ENCODE measurements at places on chromosomes 2 and 18.

- no peak for DNase-seq
Observed at GRCh38 chr2:29072971-29073725, 1.2 kb downstream of the PCARE start.

GRCh38 chr2:66531155-66531554 is 96.2 kb downstream of the MEIS1 start:
- DNase-seq, result no peak

GRCh38 chr2:64151476-64151875 is 7.3 kb upstream of the PELI1 start:
- no peak for DNase-seq

DNA sequence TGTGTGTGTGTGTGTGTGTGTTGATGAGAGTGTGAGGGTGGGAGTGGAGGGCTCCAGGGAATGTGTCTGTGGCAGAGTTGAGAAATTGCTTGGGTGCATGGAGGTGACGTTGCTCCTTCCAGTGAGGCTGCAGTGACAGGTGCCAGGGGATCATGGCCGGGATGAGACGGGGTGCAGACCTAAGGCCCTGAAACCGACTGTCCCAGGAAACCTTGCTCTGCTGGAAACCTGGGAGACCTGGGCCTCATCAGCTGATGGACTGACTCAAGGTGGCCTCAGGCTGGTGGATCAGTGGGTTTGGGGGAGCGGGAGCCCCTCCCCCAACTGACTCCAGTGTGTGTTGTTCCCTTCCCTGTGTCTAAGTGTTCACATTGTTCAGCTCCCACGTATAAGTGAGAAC is 56.6 kb downstream of the INHBB start:
- no peak for DNase-seq

DNA sequence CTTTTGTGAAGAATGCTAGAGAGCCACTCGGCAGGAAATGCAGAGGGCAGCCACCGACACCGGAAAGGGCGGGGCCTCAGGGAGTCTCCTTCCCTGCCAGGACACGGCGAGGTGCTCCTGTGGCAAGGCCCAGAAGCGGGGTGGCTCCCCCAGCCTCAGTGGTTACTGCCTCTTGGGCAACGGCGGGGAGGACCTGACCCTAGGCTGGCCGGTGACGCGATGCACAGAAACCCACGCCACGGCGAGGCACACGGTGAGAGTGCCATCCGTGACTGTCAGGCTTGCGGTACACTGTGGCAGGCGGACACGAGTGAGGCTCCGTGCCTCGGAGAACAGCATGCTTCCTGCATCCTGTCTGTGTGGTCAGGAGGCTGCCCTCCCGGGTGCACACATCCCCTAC is 47.8 kb downstream of the ZAP70 start:
- DNase-seq, result no peak

GRCh38 chr2:195647302-195647701 is 9.7 kb upstream of the SLC39A10 start:
- DNase-seq, result no peak

GRCh38 chr2:88680266-88680902 is 11.1 kb upstream of the RPIA start:
- DNase-seq, result no peak

DNA sequence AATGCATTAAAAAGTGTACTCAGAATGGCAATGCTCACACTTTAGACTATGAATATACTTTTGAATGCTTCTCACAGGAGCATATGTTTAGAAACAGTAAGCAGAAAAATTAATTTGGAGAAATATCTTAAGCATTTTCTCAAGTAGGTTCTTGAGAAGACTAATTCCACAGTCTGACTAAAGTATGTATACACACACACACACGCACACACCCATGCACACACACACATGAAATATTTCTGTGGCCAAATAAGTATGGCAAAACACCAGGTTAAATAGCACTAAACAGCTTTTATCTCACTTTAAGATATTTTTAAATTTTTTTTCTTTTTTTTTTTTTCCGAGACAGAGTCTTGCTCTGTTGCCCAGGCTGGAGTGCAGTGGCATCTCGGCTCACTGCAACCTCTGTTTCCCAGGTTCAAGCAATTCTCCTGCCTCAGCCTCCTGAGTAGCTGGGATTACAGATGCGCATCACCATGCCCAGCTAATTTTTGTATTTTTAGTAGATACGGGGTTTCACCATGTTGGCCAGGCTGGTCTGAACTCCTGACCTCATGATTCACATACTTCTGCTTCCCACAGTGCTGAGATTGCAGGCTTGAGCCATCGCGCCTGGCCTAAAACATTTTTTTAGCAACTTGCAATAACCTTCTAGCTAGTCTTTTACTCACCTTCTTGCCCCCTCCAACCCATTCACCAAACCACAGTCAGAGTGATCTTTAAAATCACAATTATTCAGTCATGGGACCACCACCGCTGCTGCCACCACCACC is 67.5 kb upstream of the SCG2 start:
- DNase-seq, result no peak

DNA sequence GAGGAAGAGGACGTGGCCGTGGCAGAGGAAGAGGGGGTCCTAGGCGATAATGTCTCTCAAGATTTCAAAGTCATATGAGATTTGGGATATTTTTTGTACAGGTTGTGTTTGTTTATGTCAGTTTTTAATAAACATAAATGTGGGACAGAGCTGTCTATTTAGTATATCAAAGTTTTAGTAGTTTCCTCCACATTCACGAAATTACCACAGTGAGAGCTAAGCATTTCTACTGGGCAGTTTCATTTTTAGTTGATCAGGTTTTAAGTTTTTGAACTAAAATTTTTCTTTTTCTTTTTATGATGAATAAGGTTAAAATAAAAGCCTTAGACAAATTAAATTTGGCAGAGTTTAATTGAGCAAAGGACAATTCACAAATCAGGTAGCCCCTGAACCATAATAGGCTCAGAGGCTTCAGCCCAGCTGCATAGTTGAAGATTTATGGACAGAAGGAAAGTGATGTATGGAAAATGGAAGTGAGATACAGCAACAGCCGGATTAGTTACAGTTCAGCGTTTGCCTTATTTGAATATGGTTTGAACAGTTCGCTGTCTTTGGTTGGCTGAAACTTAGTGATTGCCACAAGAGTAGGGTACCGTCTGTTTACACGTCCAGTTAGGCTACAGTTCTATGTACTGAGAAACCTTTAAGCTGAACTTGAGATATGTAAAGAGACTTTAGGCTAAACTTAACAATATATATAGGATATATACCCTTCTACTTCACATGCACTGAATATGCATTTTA is 17.1 kb downstream of the SNRPD1 start:
- DNase-seq, result no peak

DNA sequence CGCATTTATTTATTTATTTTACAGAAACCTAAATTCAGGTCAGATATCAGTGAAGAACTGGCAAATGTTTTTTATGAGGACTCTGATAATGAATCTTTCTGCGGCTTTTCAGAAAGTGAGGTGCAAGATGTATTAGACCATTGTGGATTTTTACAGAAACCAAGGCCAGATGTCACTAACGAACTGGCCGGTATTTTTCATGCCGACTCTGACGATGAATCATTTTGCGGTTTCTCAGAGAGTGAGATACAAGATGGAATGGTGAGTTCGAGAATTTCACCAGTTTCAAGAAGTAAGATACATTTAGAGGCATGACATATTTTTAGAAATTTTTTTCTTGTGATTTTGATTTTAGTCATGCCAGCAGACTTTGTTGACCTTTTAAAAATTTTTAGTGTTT is 4.6 kb downstream of the CDCA7 start:
- no peak for DNase-seq

- DNase-seq, result no peak
Observed at GRCh38 chr2:47650001-47650535, 132.9 kb upstream of the MSH6 start.

DNA sequence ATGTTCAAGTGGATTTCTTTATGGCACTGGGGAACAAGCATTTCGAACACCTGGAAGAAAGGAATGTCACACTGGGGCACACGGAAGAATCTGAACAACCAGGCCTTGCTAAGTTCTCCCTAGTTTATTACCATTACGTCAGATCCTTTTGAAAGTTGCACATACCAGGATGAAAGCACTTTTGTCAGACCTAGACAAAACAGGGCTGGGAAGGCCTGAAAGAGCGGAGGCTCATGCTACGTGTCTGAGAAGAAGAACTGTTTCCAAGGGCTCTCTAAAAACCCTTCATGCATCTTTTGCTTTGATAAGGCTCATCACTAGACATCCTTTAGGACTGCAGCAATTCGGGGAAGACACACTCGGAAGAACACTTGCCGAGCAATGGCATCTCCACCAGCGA is 15.4 kb upstream of the SLC25A52 start:
- DNase-seq, result no peak

- DNase-seq, result no peak
Observed at GRCh38 chr2:192091476-192091875, 103.3 kb downstream of the TMEFF2 start.

DNA sequence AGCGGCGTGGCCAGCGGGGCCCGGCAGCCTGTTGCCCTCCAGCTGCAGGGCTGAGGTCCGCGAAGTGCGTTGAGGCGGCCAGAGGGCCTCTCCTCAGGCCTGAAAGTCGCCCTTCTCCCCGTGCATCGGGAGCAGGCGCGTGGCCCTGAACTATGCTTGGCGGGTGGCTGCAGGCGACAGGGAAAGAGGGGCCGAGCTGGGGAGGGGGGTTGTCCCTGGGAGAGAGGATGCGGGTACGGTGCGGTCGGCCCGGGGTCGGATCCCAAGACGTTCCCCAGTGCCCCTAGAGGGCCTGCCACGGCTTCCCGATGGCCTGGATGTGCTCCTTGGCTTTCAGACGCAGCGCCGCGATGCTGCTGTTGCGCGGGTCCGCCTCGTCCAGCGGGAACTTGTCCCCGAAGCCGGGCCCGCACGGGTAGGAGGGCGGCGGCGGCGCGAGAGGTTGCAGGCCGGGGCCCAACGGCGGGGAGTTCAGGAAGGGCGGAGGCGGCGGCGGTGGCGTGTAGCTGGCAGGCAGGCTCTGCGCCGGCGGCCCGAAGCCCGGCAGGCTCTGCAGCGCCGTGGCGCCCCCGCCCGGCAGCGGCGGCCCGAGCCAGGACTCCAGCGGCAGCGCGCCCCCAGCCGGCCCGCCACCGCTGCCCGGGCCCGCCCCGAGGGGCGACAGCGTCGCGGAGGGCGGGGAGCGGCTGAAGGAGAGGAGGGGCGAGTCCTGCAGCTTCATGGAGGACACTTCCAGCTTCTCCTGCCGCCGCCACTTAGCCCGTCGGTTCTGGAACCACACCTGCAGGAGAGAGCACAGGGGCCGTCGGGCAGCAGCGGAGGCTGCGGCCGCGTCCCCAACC is 4.3 kb downstream of the RAX start:
- DNase-seq, result peak; percentile 65

GRCh38 chr18:79604205-79604912 is 75.2 kb upstream of the CTDP1 start:
- peak; percentile 12 for DNase-seq

DNA sequence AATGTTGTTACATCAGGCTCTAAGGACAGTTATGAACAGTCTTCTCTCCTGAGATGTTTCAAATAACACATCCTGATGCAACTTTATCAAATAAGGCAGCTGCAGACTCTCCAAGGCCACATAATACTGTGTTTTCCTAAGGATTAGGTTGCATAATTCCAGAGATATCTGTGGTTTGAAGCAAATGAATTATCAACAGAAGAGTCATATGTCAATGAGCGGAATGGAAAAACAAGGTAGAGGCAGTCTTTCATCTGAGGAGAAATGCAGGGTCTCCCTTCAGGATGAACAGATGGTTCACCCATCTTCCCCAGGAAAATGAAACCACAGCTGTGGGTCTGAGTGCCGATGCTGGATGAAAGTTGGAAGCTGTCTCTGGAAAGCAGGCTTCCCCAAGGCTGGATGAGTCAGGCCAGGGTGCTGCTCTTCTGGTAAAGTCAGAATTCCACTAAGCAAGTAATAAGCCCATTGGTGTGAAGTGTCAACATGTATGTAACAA is 22.2 kb downstream of the LYG1 start:
- DNase-seq, result no peak

DNA sequence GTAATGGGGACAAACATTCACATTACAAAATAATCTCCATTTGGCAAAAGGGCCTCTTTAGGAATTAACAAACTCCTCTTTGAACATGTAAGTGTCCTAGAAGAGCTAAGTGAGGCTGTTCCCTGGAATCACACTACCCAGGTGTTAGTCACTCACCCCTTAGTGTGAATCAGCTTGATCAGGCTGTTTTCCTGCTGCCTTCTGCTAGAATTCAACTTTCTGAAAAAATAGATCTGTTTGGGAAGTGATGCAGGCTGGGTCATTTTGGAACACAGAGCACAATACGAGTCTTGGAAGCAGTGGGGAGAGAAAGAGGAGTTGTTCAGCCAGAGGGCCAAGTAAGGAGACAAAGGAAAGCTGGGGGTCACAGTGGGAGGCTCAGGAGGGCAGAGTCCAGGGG is 40.0 kb downstream of the TTC32 start:
- DNase-seq, result no peak

DNA sequence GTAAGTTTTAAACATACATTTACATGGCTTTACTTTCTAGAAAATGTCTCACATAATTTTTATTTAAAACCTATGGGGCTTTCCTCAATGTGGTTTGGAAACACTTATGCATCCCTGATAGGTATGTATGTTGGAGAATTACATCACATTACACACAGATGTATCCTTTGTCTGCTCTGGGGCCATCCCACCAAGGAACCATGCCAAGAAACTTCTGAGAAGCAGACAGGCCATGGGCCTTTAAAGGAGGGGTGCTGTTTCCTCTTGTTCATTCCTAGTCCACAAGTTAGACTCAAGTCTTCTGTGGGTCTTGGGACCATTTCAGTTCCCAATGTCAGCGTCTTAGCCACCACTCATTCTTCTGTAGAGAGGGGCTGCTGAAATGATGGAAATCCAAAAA is 162.0 kb upstream of the SETBP1 start:
- DNase-seq, result peak; percentile 68

- DNase-seq, result no peak
Observed at GRCh38 chr2:154238252-154238651, 366.5 kb downstream of the GALNT13 start.

GRCh38 chr2:228066126-228066798 is 115.2 kb downstream of the SPHKAP start:
- DNase-seq, result no peak

DNA sequence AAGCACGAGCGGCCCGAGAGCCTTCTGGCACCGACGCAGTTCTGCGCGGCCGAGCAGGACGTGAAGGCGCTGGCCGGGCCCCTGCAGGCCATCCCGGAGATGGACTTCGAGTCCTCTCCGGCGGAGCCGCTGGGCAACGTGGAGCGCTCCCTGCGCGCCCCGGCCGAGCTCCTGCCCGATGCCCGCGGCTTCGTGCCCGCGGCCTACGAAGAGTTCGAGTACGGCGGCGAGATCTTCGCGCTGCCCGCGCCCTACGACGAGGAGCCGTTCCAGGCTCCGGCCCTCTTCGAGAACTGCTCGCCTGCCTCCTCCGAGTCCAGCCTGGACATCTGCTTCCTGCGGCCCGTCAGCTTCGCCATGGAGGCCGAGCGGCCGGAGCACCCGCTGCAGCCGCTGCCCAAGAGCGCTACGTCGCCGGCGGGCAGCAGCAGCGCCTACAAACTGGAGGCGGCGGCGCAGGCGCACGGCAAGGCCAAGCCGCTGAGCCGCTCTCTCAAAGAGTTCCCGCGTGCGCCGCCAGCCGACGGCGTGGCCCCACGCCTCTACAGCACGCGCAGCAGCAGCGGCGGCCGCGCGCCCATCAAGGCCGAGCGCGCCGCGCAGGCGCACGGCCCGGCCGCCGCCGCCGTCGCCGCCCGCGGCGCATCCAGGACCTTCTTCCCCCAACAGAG is 70.4 kb downstream of the ARHGEF33 start:
- peak; percentile 89 for DNase-seq

- DNase-seq, result peak; percentile 15
Observed at GRCh38 chr2:3204031-3204821, 173.4 kb downstream of the EIPR1 start.

GRCh38 chr2:207319316-207319715 is 153.6 kb upstream of the KLF7 start:
- no peak for DNase-seq

- DNase-seq, result no peak
Observed at GRCh38 chr2:221437056-221437455, 135.0 kb downstream of the EPHA4 start.

Data from right hindlimb (tissue), 1 donor.